ENCODE measurements at places on chromosomes 2 and 18.

GRCh38 chr18:48459465-48459864 is 50.3 kb upstream of the ZBTB7C start:
- no peak for DNase-seq

GRCh38 chr2:33984131-33984530 is 385.0 kb upstream of the FAM98A start:
- no peak for DNase-seq

- no peak for DNase-seq
These were observed 580.9 kb upstream of the HNMT start for GRCh38 chr2:137383391-137383790.

DNA sequence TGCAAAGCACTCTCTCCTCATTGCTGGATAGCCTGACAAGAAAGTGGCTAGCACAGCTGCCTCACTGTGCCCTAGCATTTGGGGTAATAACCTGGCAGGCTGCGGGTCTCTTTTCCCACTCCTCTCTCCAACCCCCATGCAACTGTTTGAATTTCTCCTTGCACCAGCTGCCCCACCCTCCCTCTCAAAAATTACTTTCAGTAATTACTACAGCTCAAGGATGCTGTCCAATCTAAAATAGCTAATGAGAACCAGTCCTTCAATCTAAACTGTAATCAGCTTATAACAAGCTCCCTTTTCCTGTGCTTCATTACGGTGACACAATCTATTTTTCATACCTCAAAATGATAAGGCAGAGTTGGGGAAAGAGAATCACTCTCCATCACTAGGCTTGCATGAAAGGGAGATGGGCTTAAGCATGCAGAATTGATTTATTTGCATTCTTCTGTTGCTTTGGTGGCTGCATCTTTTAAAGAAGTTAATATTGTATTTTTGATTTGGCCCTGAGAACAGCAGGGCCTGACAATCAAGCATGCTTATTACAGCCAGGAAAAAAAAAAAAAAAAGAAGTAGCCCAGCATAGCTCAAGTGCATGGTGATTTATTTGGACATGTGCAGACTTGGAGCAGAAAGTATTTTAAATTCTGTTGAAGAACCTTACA is 881.8 kb downstream of the SLC4A3 start:
- DNase-seq = no peak

- DNase-seq = no peak
These were observed 38.1 kb downstream of the PKDCC start for GRCh38 chr2:42085706-42086487.

- no peak for DNase-seq
These were observed 553 bp downstream of the TIGD1 start for GRCh38 chr2:232549655-232550353.

DNA sequence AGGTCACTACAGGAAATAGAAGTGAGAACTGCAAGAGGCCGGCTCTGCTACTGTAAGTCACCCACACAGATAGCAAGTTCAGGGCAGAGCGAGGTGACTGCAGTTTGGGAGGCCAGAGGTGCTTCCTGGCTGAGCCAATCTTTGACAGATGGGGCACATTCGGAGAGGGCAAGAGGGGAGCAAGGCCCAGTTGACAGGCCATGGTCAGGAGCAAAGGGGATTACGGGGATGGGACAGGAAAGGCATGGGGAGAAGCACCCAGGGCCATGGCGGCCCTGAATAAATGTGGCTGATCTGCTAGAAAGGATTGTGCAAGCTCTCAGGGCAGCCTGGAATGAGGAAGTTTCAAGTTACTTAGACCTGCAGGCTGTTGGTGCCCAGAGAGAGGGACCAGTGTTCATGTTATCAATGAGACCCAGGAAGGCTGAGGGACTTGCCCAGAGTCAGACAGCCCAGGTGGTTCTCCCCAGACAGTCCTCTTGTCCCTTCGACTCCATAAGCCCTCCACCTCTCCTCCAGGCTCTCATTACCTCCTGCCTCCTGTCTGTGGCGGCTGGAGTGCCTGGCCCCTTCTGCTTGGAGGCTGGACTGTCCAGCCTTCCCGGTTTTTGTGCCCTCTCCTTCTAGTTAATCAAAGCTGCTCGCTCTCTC is 123.3 kb downstream of the CTIF start:
- no peak for DNase-seq

DNA sequence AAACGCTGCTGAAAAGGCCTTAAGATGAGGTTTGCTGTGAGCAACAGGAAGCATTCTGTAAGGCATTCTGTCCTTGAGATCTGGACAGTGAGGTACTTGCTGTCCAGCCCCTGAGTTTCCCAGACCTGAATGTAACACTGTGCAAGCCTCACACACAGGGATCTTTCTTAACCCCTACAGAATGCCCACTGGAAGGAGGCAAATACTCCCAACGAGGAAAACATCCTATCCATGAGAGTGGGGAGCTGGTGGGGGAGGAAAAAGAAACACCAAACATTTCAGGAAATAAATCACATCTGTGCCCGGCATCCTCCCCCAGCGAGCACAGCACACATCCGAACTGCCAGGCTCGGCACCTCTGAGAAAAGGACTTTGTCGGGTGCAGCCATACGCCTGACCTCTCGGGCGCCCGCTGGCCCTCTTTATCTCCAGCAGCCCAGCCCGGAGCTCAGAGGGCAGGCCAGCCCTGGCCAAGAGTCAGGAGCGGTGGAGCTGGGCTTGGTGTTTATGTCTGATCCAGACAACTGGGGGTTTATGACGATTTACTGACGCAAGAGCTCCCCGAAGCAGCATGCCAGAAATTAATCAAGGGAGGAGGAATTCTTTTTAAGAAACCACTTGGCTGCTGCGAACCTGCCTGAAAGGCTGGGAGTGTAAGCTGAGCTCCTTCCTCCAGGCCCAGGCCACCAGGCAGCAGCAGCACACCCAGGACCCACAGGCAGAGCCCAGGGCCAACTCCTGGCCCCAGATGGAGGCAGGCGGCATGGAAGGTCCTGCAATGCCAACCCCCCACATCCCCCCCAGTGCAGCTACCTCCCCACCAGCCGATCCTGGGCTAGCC is 72.2 kb downstream of the HDAC4 start:
- no peak for DNase-seq

DNA sequence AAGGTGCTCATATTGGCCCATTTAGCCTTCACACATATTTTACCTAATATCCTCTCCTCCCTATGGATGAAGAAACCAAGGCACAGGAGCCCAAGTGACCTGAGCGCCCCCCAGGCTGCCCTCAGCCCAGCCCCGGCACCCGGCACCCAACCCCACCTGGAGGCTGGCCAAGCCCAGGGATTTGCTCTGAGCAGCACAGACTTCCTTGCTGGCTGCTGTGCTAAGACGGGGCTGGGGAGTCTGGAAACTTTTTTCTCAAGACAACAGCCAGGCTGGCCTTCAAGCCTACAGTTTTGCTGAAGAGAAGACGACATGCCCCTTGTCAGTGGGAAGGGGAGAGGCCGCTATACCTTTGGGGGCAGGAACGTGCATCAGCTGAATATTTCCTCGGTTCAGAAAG is 52.7 kb upstream of the LAMA1 start:
- no peak for DNase-seq

GRCh38 chr2:55844986-55845385 is 78.6 kb downstream of the EFEMP1 start:
- no peak for DNase-seq

GRCh38 chr2:10559101-10559500 is 111.0 kb upstream of the ODC1 start:
- DNase-seq = no peak

GRCh38 chr2:3154146-3154545 is 223.5 kb downstream of the EIPR1 start:
- no peak for DNase-seq

DNA sequence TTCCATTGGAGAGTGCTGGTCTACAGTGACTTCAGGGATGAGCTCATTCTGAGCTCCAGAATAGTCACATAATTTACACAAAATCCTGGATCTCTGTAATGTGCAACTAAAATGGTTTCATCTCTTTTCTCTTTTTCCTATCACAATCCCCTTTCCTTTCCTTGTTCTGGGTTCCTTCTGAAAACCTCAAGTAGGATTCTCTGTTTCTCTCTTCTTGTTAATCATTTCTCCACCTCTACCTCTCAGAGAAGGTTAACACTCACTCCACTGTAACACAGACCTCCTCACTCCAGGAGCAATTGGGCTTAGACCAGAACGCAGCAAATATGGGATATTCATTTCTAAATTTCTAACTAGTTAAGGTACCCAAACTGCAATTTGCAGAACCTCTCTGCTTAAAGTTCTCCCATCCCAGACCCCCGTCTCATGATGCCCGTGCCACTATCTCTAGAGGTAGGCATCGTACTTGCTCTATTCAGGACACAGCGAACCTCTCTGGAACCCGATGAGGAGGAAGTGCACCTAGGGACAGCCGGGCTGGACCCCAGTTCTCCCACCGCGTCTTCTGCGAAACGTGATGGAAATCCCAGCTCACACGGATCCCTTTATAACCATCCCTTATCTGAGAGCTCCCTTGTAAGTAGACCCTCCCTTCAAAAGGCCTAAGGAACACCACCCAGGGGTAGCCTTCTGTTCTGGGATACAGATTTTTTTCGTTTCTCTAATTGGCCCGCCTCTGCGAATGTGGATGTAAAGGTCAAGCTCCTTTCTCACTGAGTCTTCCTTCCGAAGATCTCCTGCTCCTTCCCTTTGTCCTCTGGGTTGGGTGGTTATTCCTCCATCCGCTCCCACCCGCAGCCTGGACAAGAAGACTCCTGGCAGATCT is 1.3 kb downstream of the FOXI3 start:
- no peak for DNase-seq

- DNase-seq = no peak
These were observed 23.8 kb downstream of the WDR75 start for GRCh38 chr2:189465076-189465475.

- no peak for DNase-seq
These were observed 25.1 kb upstream of the CREB1 start for GRCh38 chr2:207504513-207505170.

- DNase-seq = peak; percentile 22
These were observed 27.5 kb downstream of the CNRIP1 start for GRCh38 chr2:68292108-68292710.

DNA sequence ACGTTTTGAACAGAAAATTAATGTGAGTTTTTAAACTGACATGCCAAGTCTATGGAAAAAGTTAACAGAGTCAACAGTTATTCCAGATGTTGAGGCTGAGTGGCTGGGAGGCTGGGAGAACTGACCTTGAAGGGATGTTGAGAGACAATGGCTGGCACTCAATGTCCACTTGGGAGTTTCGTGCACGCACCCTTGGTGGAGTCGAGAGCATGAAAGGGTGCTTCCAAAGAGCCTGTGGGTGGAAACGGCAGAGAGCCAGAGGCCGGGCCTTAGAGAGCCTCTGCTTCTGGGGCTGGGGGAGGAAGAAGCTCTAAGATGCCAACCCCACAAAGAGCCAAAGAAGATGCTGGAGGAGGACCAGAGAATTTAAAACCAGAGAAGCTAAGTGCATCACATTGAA is 63.4 kb upstream of the L3MBTL4 start:
- DNase-seq = no peak

GRCh38 chr2:16155766-16156165 is 215.4 kb downstream of the MYCN start:
- DNase-seq = no peak

DNA sequence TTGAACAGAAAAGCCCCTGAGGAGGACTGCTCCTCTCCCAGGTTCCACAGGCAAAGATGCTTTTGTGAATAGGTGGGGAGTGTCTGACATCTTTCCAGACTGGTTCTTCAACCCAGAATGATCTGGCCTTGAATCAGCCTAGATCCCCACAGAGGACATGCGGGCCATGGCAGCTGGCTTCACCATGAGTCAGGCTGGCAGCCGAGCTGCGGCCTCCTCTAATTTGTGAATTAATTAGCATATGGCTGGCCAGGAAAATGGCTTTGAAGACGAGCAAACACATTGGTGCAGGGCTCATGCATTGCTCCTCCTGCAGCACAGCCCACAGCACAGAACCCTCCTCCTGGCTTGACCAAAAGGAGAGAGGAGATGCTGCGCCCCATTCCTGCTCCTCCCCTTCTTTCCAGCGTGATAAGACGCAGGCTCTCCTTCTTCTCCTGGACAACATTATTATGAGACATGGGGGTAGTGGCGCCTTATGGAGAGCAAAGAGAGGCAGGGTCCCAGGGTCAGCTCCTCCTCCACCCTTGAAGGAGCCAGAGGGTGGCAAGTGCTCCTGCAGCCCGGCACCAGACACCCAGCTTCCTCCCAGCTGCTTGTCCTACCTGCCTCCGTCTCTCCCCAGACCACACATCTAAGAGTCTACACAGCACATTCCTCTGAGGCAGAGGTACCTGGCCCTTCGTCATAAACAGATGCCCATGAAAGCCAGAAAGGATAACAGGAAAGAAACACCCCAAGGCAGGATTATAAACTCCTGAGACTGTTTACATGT is 66.7 kb downstream of the EDAR start:
- DNase-seq = no peak

DNA sequence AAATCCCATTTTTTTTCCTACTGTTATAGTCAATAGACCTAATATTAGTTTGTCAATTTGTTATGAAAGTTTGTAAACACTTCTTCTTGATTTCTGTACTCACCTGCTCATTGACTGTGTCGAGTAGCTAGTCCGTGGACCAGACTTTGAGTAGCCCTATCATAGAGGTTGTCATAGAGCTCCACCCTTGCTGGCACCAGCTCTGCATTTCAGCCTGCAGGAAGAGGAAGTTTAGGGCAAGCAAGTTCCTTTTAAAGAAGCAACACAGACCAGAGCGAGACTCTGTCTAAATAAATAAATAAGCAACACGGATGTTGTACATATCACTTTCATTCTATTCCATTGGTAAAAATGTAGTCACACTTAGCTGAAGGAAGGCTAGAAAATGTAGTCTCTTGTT is 74.0 kb downstream of the MCFD2 start:
- no peak for DNase-seq

GRCh38 chr2:236857781-236858180 is 227.9 kb upstream of the COPS8 start:
- no peak for DNase-seq

Data from GM12864 (cell line).